ENCODE measurements at places on chromosomes 3 and 15. TPM values are rescaled to one million over a fixed set of nuclear protein-coding genes. Genes with fewer than 3 reads are reported as not detected.

- DNase-seq = peak; percentile 84
These were observed 461.5 kb upstream of the PPP2R3A start for GRCh38 chr3:135503760-135504686.

DNA sequence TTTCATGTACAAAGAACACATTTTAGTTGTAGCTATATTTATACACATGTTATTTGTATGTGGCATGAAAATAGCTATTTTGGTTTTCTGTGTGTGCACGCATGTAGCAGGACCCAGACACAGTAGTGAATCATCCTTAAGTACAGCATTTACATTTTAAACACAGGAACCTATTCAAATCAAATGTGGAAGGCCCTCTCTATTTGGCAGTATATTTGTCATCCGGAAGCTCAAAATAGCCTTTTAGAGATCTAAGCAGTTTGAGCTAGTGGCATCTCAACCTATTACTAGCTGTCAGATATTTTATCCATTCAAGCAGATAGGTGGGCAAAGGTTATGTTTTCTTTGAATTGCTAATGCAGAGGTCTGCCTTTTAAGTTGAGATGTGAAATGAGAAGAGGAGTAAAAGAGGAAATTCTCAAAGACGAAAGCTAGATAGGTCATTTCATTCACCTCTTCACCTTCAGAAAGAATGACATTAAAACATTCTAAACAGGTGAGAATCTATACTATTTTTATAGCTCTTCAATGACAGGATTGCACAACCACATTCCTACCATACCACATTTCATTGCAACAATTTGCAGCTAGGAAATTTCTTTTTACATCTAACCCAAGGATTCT lies 46.3 kb upstream of the TIPARP start:
- peak; percentile 51 for DNase-seq

DNA sequence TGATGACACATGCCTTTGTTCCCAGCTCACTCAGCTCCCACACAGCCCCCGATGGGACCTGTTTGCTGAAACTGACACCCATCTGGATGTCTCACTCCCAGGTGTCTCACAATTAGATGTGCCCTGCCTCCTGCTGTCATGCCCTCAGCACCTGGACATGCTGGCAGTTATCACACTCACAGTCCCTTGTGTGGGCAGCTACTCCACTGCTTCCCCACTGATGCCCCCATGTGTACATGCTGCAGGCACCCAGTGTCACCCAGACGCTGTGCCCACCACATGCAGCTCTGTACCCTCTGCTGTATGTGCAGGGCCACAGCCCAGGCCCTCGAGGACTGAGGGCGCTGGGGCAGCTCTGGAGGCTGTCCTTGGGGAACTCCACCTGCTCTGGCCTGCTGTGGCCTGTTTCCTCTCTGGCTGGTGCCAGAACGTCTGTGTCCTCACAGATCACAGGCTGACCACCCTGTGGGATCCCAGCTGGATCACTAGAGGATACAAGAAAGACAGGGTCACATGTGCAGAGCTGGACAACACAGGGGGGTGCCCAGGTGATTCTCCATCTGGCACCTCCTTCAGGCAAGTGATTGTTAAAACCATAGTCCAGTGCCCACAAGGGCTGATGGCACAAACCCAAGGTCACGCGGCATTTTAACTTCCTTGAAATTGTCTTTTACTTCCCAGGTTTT lies 14.0 kb downstream of the C3orf22 start:
- peak; percentile 3 for DNase-seq

Gene GOLGA8M
- polyA plus RNA-seq = 0.10 TPM

Gene FAM107A
- polyA plus RNA-seq = 21.3 TPM

GRCh38 chr3:32612547-32612946 lies 41.9 kb upstream of the DYNC1LI1 start:
- DNase-seq = no peak

DNA sequence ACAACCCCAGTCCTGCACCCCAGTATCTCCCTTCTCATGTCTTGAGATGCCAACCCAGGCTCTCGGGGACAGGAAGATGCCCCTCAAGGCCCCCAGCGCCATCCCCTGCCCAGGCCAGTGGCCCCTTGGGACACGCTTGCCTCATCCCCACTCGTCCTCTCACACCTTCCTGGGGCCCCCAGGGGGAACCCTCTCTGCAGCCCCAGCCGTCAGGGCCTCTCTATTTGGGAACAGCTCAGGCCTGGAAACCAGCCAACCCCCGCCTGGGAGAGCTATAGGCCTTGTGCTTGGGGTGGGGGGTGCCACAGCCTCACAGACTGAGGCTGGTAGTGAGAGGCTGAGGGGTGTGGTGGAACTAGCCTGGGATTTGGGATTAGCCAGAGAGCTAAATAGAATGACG lies 7.8 kb downstream of the LINGO1 start:
- peak; percentile 67 for DNase-seq

DNA sequence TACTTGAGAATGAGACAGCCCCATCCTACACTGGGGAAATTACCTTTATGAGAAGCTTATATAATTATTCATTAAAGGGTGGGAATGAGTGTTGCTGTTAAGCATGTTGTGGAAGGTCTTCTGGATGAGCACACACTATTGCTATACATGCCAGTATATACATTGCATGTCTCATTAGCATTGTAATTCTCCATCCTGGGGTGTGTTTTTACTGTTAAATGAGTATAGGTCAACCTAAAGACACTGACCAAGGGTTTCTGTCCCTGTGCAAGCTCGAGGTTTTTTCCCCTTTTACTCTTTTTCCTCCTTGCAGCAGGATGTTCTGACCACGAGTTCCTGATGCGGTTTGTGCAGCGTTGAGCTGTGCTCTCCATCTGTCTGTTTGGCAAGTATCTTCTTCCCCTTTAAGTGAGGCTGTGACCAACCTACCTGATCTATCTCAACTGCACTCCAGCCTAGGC lies 7.2 kb upstream of the IVD start:
- no peak for DNase-seq

GRCh38 chr3:141410408-141410807 lies 42.1 kb downstream of the ZBTB38 start:
- peak; percentile 92 for DNase-seq

Gene MAGEF1
- 30.1 TPM for polyA plus RNA-seq

Gene RHCG
- polyA plus RNA-seq = 0.37 TPM

Gene SERPINI2
- polyA plus RNA-seq = 0.49 TPM

- no peak for DNase-seq
These were observed 237.4 kb downstream of the TLE3 start for GRCh38 chr15:69860321-69860720.

Gene TNFAIP8L3
- 20.5 TPM for polyA plus RNA-seq

- no peak for DNase-seq
These were observed 34.4 kb downstream of the PAQR9 start for GRCh38 chr3:142929109-142929508.

Gene IGF2BP2
- polyA plus RNA-seq = 8.1 TPM

DNA sequence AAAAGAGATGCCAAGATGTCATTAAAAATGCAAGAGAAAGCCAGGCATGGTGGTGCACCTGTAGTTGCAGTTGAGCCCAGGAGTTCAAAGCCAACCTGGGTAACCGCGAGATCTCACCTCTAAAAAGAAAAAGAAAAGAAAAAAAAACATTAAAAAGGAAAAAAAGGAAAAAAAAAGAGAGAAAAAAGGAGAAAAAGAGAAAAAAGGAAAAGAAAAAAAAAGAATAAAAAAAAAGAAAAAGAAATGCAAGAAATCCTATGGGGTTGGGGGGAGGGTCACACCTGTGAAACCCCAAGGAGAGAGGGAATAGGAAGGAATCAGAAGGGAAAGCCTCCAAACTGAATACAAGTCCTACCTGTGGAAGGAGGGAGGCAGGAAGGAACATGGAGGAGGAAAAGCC lies 5.2 kb upstream of the SUMF1 start:
- no peak for DNase-seq

Gene GHSR
- not detected for polyA plus RNA-seq

Gene RARRES1
- 53.4 TPM for polyA plus RNA-seq

DNA sequence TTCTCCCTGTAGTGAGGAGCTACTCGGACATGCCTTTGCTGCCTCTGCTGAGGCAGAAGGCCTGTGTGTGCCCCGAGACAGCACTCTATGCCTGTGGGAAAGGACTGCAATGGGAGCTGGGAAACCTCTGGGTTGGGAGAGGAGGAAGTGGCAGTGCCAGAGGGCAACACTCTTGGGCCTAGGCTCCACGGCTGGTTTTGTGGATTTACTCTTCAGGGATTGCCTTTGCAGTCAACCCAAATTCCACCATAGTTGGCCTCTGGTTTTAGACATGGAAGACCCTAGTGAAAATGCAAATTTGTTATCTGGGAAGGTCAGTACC lies 46.8 kb downstream of the ITGA11 start:
- no peak for DNase-seq

GRCh38 chr3:130757611-130758150 lies 11.1 kb upstream of the PIK3R4 start:
- DNase-seq = no peak

Gene TNNC1
- polyA plus RNA-seq = 17.3 TPM

Gene CHRNA5
- 0.73 TPM for polyA plus RNA-seq

DNA sequence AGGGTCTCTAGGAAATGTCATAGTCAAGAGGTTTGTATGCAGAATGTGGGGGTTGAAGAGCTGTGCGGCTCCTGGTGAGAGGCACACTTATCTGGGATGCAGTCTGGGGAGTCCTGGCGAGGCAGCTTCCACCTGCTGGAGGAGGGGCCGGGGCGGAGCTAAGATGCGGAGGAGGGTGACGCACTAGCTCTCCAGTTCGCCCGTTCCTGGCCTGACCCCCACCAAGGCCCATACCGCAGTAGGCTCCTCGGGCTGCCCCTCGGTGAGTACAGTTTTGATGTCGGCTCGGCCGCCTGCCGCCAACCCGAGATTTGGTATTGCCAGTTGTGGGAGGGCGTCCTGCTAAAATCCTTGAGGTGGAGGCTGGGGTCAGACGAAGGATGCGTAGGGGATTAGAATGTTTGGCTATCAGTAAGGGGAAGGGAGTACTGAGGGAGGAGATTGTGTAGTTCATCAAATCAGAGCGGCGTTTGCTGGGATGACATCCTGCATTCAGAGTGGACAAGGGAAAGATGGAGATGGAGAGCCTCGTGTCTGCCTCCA lies at the start of gene SCG5:
TSS of gene SCG5 (plus strand) at position 194 of the 543 bp plus-strand sequence. CDS start 1,883 bp downstream, outside the sequence.
- DNase-seq = peak; percentile 53

DNA sequence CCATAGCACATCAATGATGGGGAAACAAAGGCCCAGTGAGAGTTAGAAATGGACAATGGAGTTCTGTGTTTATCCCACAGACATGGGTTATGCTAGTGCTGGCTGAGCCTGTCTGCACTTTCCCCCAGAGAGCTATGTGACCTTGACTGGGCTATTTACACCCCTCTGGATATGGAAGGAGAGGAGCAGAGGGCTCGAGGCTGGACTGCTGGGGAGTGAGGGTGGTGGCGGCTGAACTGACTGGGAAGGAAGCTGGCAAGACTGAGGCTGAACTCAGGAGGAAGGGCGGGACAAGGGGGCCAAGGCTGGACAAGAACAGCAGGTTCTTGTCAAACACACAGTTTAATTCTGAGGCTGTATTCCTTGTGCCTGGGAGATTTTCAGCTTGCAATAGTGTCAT lies 10.8 kb upstream of the INSYN1 start:
- DNase-seq = peak; percentile 98

DNA sequence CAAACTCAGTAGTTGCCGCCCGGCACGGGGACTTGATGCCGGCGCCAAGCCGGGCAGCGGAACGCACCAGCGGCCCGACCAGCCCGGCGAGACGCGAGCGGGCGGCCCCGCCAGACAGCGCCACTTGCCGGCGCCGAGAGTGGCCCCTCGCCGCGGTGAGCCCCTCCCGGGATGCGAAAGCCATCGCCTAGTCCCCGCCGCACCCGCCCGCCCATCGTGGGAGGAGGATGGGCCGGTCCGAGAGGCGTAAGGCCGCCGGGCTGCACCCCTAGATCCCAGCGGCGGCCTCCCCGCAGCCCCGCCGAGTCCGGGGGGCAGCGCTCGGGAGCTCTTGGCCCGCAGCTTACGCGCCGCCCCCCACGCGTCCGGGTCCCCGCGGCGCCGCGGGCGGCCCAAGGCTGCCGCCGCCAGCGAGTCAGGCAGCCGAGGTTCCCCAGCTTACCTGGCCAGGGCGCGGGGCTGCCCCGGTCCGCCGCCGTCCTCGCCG lies 609 bp downstream of the GOLGA8A start:
- peak; percentile 64 for DNase-seq

- DNase-seq = no peak
These were observed 24.7 kb downstream of the ZIC4 start for GRCh38 chr3:147381596-147381995.

DNA sequence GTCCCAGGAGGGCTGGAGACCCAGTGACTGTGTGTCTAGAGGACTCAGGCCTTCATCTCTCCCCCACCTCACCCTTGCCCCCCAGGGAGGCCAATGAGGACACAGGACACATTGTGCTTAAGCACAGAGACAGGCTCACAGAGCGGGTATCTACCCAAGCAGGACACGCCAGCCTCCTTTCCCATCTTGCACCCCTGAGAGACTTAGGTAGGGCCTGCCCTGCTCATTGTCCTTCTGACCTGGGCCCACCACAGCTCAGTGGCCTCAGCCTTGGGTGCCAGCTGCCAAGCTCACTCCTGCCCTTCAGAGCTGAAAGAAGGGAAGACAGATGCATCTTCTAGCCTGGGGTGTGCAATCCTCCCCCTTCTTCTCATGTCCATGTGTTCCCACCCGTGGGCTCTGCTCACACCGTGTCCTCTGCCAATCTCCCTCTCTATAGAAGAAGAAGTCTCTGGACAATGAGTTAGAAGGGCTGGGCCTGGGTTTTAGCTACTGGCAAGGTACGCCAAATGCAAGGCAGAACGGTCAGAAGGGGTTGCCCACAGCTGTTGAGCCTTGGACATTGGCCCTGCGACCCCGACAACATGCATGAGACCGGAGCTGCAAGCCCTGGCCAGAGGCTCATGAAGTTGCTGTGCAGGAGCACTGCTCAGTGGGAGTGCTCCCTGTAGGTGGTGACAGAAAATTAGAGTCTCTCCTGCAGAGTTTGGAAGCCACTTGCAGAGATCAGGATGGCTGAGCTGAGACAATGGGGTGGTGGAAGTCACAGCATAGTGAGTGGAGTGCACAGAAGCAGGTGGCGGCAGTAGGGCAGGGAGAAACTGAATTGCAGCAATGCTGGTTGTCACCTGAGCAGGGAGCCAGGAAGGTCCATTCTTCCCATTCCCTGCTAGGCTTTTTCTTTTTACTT lies 32.8 kb downstream of the ACSBG1 start:
- no peak for DNase-seq

Gene CFAP100
- 12.5 TPM for polyA plus RNA-seq

Gene NR2E3
- polyA plus RNA-seq = 0.06 TPM

GRCh38 chr3:196947136-196947859 lies 5.0 kb upstream of the NCBP2 start:
- DNase-seq = no peak

DNA sequence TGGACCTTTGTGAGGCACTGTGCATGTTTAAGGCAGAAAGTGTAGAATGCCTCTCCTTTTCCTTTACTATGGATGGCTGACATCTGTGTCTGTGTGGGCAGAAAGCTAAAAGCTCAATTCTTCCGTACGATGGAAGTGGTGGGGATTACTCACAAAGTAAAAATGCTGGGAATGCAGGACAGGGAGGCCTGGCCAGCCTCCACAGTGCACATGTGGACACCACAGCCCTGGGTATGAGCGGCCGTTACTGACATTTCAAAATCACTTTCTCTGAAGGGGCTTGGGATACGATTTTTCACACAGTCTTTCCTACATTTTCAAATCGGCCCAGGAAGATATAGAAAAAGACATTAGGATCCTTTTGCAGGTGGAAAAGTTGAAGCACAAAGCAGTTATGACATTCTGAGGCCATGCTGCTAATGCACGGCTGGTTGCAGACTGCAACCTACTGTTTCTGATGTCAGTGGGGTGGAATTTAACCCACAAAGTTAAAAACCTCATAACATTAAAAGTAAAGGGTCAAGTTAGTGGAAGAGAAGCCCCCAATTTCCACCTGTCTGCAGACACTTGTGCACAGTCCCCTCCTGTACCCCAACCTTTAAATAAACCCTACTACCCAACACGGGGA lies 27.9 kb downstream of the EHD4 start:
- DNase-seq = peak; percentile 57

- DNase-seq = no peak
These were observed 90.9 kb upstream of the AGBL1 start for GRCh38 chr15:85988741-85989140.

- DNase-seq = no peak
These were observed 12.7 kb upstream of the CCR9 start for GRCh38 chr3:45873638-45874037.

All from lung (tissue), 17 donors.